ENCODE measurements at places on chromosomes 16 and 17. TPM values are rescaled to one million over a fixed set of nuclear protein-coding genes. Genes with fewer than 3 reads are reported as not detected.

GPR142 gene
- total RNA-seq = not detected

E2F4 gene
- total RNA-seq = 47.5 TPM

TBC1D3C gene
- not detected for total RNA-seq

IRX5 gene
- total RNA-seq = 2.5 TPM

CCL17 gene
- total RNA-seq = not detected

TVP23A gene
- not detected for total RNA-seq

TNFRSF17 gene
- total RNA-seq = not detected

PDIA2 gene
- not detected for total RNA-seq

TPSD1 gene
- not detected for total RNA-seq

OR4D1 gene
- total RNA-seq = not detected

KRT38 gene
- total RNA-seq = not detected

KCNJ12 gene
- 1.7 TPM for total RNA-seq

MFAP4 gene
- total RNA-seq = 20.2 TPM

KARS1 gene
- 75.6 TPM for total RNA-seq

KRTAP4-3 gene
- not detected for total RNA-seq

PRSS53 gene
- total RNA-seq = 2.8 TPM

GFAP gene
- not detected for total RNA-seq

SOX15 gene
- 0.57 TPM for total RNA-seq

RMI2 gene
- 3.0 TPM for total RNA-seq

EVPLL gene
- total RNA-seq = not detected

FAM20A gene
- total RNA-seq = 37.0 TPM

TUBD1 gene
- total RNA-seq = 4.0 TPM

SLC2A4 gene
- total RNA-seq = 0.18 TPM

RGS9 gene
- 2.5 TPM for total RNA-seq

TBC1D26 gene
- not detected for total RNA-seq

PDP2 gene
- 6.5 TPM for total RNA-seq

CTCF gene
- 34.3 TPM for total RNA-seq

KRT40 gene
- total RNA-seq = not detected

HSD17B2 gene
- 0.09 TPM for total RNA-seq

RNF157 gene
- 0.18 TPM for total RNA-seq

UTS2R gene
- total RNA-seq = not detected

RBL2 gene
- total RNA-seq = 50.2 TPM

Measured in fibroblast of the aortic adventitia (primary cell).